MV-4-11 (cell line): ENCODE measurements at places on chromosomes 12 and 14.

DNA sequence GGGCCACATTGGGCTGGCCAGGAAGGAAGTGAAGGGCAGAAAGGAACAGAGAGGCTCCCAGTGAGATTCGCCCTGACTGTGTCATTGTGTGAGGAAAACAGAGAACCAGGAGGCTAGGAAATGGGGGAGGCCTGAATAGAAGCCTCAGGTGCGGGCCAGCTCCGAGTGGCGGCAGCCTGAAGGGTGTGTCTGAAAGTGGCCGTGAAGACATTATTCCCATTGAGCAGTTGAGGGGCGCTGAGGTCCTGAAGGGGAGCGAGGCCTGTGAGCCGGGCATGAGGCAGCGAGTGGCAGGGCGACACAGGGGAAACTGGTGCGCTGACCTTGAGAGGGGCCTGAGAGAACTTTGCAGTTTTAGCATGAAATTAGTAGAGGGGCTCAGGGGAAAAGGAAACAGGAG, 6.9 kb downstream of the CLBA1 start:
- DNase-seq = no peak

DNA sequence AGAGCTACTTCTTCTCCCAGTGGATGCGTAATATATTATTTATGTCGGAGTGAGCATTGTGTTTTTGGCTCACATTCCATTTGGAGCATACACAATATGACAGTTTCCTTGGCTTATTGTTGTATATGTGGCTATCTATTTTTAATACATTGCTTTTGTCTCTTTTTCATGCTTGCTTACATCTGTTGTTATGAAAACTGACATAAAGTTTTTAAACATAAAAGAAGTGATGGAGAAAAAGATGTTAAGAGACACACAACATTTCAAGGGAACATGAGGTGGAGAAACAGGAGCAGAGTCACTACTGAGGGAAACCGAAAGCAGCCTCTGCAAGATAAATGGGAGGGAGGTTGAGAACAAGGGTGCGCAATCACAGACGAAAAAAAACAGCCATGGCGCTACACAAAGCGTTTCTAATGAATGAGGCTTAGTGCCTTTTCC, 228.4 kb upstream of the NPAS3 start:
- DNase-seq = no peak

GRCh38 chr12:20486233-20486632, 117.9 kb downstream of the PDE3A start:
- no peak for DNase-seq

GRCh38 chr12:123080634-123081033, 70.3 kb downstream of the PITPNM2 start:
- DNase-seq = no peak

DNA sequence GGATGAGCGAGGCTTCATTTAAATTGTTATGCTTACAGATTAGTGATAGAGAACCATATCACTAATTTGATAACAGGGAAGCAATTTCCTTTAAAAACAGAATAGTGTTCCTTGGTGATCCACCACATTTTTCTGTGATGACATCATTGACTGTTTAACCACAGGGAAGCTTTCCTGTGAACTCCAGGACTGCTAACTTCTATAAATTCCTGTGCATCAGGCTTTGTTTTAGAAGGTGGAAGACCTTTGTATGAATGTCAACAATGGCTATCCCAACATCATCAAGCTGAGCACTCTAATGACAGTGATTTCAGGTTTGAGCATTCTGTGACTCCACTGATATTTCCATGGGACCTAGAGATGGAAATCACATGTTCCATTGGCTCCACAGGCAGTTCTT, 177.1 kb downstream of the RMST start:
- DNase-seq = no peak
